Stimulated activated CD8-positive, alpha-beta memory T cell treated with anti-CD3 and anti-CD28 coated beads, Interleukin-15, amount 100 ng/mL, for 24 hours (primary cell): ENCODE measurements at places on chromosomes 7 and 10.

- no peak for DNase-seq
These were observed 106.8 kb downstream of the ANK3 start for GRCh38 chr10:60282771-60283353.

DNA sequence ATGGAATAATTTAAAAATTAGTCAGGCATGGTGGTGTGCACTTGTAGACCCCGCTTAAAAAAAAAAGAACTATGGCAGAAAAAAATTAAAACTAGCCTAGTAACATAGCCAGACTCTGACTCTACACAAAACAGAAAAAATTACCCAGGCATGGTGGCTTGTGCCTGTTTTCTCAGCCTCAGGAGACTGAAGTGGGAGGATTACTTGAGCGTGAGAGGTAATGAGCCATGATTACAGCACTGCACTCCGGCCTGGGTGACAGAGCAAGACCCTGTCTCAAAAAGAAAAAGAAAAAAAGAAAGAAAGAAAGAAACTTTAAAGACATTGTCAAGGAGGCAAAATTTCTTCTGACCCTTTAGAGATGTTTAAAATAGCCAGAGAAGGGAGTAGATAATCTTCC, 109.0 kb upstream of the TMEM106B start:
- DNase-seq: no peak

GRCh38 chr7:99562832-99563231, 4.4 kb downstream of the ZNF655 start:
- no peak for DNase-seq

DNA sequence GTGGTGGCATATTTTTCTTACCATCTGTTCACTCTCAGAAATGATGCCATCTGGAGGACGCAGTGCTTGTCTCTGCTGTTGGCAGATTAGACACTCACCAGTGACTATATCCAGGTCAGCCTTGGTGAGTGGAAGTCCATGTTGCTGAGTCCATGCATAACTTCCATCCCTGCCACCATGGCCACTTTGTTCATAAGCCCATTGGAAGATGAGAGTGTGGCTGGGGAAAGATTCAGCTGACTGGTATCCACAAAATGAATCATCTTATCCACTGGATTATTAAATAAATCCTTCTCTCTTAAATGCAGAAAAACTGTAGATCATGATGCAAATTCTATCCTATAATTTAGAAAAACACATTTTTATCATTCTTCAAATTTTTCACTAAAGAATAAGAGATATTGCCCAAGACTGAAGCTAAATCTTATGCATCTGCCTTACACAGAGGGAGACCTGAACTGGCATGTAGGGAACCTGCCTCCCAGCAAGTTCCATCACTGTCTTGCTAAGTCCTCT, 726.9 kb downstream of the TNS3 start:
- no peak for DNase-seq

GRCh38 chr10:14667280-14667679, 107.4 kb downstream of the FAM107B start:
- DNase-seq: no peak

DNA sequence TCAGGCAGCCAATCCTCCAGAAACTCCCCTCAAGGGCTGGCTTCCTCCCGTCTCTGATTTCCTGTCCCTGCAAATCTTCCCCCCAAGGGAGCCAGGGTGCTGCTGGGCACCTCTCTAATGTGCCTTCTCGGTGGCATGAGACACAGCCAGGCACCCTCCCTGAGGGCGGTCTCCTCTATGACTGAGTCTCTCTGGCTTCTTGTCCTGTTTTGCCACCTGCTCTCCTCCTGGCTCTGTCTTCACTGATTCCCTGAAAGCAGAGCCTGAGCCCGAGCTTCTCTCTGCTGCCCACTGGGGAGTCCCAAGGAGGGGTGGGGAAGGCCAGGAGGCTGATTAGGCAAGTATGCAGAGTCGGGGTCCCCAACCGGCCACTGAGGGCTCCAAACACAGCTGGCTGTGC, 60.4 kb upstream of the INSIG1 start:
- DNase-seq: no peak

GRCh38 chr7:40753455-40753854, 618.6 kb downstream of the SUGCT start:
- no peak for DNase-seq

GRCh38 chr10:77546042-77546441, 91.6 kb downstream of the KCNMA1 start:
- DNase-seq: no peak

- DNase-seq: no peak
These were observed 973.7 kb downstream of the GATA3 start for GRCh38 chr10:9028231-9028630.

- DNase-seq: no peak
These were observed 659.2 kb upstream of the GALNT17 start for GRCh38 chr7:70472601-70473237.

GRCh38 chr10:78407009-78407711, 373.5 kb downstream of the RPS24 start:
- peak; percentile 22 for DNase-seq

- no peak for DNase-seq
These were observed 281.1 kb downstream of the ELFN1 start for GRCh38 chr7:1951159-1951536.

GRCh38 chr7:77826300-77826699, 27.7 kb downstream of the PHTF2 start:
- DNase-seq: no peak

- no peak for DNase-seq
These were observed 70.9 kb downstream of the CTBP2 start for GRCh38 chr10:125089469-125089868.

GRCh38 chr7:91085175-91085574, 179.1 kb upstream of the FZD1 start:
- DNase-seq: no peak

DNA sequence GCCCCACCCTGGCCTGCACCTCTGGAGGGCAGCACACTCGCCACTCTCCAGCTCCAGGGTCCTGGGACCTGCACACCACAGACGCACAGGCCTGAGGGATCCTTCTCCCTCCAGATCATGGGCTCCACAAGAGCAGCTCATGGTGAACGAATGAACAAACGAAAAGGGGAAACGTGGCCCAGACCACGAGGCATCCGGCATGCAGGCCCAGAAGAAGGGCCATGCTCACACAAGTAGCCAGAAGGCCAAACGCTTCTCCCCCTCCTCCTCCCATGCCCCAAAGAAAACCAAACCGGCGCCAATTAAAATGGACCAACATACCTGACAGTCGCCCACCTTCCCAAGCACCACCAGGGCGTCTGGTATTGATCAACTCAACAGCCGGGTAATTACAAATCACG, 30.4 kb downstream of the MAD1L1 start:
- no peak for DNase-seq
